8988T (cell line): ENCODE measurements at places on chromosomes 3 and 15.

DNA sequence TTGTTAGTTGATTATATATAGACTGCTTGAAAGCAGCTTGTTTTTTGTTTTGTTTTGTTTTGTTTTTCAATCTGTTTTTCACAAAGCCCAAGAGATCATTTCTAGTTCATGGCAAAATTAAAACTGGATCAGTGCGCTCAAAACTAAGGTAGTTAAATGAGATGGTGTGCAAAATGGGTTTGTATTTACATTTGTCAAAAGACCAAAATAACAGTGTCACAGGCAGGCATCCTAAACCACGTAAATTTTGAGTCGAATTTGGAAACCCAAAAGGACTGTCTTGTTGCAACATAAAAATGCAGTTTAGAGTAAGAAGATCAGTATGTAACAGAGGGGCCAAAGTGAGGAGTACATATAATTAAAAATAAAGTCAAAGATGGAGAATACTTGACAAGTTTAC, 2.4 kb downstream of the DMXL2 start:
- DNase-seq: no peak

DNA sequence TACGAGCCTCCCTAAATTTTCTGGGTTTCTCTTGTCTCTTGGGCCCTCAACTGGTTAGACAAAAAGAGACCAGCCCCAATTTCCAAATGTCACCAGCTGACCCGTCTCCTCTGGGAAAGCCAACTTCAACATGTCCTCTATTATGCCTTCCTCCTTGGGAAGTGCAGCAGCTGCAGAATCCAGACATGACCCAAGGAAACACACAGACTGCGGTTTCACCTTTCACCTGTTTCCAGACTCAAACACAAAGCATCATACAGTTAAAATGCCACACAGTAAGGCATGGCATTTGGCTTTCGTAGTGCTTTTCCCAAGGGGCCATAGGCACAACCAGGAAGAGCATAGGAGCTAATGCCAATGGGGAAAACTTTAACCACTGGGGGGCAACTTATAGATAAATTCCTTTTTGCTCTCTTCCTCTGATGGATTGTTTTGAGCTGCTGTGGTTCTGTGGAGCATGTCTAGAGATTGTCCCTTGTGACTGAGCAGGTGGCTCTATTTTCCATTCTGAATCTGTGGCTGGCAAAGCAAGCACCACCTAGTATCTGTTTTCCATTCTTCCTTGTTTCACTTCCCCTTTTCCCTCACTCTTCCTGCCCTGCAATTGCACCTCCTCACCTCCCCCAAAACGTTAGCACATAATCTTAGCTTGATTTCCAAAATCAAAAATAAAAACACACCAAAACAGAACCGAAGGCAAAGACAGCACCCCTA, 49.3 kb downstream of the HHLA2 start:
- no peak for DNase-seq

- DNase-seq: no peak
Observed at GRCh38 chr3:111033470-111034050, 38.1 kb upstream of the NECTIN3 start.

DNA sequence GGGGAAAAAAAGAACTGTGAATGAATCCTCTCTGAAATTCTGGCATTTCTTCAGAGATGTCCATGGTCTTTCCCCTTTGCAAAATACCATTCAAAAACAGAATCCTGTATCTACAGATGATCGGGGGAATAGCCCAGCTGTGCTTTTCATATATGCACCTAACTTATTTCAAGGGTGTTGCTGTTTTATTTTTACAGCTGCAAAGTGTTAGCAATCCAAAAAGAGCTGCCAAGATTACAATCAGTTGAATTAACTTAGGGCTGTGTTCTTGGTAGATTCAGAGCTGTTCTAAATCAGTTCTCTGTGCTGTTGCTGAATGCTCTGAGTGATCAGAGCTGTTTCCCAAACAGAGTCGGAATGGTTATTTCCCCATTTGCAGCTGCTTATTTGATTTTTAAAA, 175.7 kb upstream of the SEMA6D start:
- no peak for DNase-seq

- no peak for DNase-seq
Observed at GRCh38 chr15:59555696-59556095, 55.9 kb upstream of the GCNT3 start.
